ENCODE measurements at places on chromosomes 2 and 18. TPM values are rescaled to one million over a fixed set of nuclear protein-coding genes. Genes with fewer than 3 reads are reported as not detected.

GRCh38 chr18:74840492-74841167 is 243.0 kb downstream of the ZNF407 start:
- DNase-seq: no peak

GRCh38 chr2:180010701-180011100 is 3.6 kb upstream of the CWC22 start:
- no peak for DNase-seq

GRCh38 chr2:210663631-210664089 is 107.3 kb downstream of the CPS1 start:
- DNase-seq: no peak

DNA sequence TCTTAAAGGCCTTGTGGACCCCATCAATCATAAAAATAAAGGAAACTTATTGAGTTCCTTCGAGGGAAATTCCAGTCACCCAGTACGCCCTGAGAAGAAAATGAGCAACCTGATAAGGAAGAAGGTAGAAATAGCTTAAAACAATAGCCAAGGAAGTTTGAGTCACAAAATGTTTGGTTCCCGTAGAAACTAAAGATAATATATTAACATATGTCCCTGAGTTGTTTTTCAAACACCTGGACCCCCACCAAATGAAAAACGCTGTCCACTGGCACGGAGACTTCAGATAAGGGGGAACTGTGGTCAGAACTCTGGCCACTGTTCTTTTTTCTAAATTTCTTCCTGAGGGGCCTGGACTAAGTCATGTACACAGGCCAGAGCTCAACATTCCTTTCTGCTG is 669.1 kb downstream of the ADCYAP1 start:
- no peak for DNase-seq

DNA sequence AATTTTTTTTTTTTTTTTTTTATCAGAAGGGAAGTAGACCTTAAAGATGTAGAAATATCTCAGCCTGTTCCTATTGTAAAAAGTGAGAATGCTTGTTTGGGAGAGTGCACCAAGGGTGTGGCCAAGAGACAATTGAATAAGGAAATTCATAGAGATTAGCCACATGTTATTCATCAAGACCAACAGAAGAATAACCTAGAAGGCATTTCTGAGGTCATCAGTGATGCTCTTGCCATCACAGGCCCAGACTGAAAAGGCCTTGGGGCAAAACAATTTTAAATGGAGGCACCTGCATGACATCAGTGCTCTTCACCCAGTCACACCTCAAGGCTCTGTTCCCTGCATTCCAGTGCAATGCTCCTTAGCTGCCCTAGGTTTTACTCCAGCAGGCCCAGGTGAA is 2043.3 kb upstream of the PIK3C3 start:
- no peak for DNase-seq

DNA sequence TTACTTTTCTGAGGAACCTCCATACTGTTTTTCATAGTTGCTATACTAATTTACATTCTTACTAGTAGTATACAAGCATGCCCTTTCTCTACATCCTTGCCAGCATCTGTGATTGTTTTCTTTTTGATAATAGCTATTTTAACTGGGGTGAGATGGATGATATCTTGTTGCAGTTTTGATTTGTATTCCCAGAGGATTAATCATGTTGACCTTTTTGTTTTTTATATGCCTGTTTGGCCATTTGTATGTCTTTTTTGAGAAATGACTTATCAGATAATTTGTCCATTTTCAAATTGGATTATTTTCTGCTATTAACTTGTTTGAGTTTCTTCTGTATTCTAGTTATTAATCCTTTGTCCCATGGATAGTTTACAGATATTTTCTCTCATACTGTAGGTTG is 141.5 kb downstream of the UBR3 start:
- no peak for DNase-seq

- DNase-seq: no peak
Measured at GRCh38 chr2:147923846-147924245, 79.0 kb downstream of the ACVR2A start.

The GTF3C2 gene
- 48.4 TPM for total RNA-seq

- no peak for DNase-seq
Measured at GRCh38 chr18:76259711-76260110, 235.3 kb downstream of the ZNF516 start.

The UGT1A3 gene
- total RNA-seq: 1.9 TPM

The B3GNT7 gene
- total RNA-seq: 258 TPM

The TGFA gene
- total RNA-seq: 21.4 TPM

The SULT1C4 gene
- total RNA-seq: 0.59 TPM

DNA sequence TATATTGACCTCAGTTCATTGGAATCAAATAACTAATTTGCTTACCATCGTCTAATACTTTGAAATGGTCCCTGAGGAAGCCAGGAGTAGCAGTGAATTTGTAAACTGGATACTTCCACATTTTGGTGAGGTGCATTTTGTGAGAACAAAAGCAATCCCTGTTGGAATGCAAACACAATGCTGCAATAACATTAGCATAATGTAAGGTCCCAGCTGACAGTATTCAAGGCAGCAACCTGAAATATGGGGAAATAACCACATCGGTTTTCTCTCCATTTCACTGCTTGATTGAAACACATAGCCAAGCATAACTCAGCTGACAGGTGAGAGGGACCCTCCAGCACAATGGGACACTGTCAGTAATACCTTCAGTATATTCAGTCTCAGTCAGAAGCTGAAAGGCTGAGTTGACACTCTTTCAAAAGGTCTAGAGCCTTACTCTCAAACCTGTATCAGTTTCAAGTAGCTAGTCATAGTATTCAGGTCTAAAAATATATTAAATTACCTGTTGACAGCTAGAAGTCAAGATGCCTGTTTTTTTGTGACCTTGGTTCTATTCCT is 1311.9 kb upstream of the NRXN1 start:
- DNase-seq: no peak

- peak; percentile 14 for DNase-seq
Measured at GRCh38 chr2:240955306-240956170, 42.9 kb upstream of the SNED1 start.

GRCh38 chr2:12669036-12669435 is 47.7 kb upstream of the TRIB2 start:
- no peak for DNase-seq

DNA sequence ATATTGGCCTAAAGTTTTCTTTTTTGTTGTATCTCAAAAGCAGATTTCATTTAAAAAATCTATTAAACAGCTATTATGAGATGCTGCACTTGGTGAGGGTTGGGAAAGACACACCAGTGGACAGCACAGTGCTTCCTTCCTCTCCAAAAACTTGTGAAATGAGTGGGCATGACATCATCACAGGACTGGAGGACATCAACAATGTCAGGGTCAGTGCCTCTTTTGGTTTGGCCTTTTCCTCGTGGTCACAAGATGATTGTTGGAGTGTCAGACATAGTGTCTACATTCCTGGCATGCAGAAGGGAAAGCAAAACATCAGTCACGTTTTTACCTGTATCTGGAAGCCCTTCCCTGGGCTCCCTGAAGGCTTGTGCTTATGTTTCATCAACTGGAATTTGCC is 49.6 kb downstream of the IL1R2 start:
- DNase-seq: no peak

DNA sequence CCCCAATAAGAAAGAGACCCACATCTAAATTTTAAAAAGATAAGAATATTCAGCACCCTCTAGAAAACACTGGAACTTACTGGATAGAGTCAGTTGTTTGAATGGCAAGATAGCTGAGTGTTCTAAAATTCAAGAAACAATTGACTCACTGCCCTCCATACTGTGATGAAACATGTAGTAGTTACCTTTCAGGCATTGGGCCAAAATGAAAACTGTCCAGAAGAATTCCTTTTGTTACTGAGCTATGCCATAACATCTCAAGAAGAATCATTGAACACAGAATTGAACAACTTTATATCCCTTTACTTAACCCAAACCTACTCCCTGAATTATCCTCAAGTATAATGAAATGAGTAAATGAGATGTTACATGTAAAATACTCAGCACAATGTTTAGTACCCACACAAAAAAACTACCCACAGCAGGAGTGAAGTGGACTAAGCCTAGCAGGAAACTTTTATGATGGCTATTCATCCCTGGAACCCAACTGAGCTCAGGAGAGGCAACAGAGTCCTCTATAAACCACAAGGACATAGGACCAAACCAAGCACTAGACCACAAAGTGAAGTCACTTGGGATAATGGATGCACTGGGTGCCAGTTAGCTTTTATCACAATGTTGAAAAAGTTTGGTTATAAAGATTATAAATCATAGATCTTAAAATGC is 32.7 kb downstream of the RBM43 start:
- no peak for DNase-seq

DNA sequence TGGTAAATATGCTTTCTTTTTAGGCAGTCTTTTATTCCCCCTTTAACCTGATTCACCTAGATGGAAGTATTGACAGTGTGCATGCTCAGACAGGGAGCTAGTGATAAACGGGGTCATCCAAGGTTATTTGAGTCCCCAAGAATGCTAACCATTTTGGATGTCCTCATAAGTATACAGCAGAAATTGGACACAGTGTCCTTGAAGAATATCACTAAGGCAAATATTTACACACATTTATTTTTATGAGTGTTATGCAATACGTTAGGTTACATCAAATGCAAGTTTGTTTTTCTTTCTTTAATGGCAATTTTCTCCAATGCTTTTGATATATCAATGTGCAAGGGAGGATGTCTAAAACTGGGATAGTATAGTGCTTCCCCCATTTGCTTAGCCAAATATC is 23.6 kb downstream of the CNTNAP5 start:
- DNase-seq: no peak

The GPR75 gene
- total RNA-seq: 1.1 TPM

The ABCG5 gene
- not detected for total RNA-seq

DNA sequence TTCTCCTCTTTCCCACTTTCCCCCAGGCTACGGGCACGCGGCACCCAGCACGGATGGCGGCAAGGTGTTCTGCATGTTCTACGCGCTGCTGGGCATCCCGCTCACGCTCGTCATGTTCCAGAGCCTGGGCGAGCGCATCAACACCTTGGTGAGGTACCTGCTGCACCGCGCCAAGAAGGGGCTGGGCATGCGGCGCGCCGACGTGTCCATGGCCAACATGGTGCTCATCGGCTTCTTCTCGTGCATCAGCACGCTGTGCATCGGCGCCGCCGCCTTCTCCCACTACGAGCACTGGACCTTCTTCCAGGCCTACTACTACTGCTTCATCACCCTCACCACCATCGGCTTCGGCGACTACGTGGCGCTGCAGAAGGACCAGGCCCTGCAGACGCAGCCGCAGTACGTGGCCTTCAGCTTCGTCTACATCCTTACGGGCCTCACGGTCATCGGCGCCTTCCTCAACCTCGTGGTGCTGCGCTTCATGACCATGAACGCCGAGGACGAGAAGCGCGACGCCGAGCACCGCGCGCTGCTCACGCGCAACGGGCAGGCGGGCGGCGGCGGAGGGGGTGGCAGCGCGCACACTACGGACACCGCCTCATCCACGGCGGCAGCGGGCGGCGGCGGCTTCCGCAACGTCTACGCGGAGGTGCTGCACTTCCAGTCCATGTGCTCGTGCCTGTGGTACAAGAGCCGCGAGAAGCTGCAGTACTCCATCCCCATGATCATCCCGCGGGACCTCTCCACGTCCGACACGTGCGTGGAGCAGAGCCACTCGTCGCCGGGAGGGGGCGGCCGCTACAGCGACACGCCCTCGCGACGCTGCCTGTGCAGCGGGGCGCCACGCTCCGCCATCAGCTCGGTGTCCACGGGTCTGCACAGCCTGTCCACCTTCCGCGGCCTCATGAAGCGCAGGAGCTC is 35.4 kb downstream of the KCNK3 start:
- no peak for DNase-seq

The C2orf69 gene
- 17.8 TPM for total RNA-seq

The CHRNG gene
- not detected for total RNA-seq

GRCh38 chr18:2451556-2451955 is 119.7 kb downstream of the METTL4 start:
- DNase-seq: no peak

The CD8A gene
- 1.6 TPM for total RNA-seq

GRCh38 chr2:111534910-111535352 is 349.1 kb downstream of the ANAPC1 start:
- DNase-seq: peak; percentile 36

DNA sequence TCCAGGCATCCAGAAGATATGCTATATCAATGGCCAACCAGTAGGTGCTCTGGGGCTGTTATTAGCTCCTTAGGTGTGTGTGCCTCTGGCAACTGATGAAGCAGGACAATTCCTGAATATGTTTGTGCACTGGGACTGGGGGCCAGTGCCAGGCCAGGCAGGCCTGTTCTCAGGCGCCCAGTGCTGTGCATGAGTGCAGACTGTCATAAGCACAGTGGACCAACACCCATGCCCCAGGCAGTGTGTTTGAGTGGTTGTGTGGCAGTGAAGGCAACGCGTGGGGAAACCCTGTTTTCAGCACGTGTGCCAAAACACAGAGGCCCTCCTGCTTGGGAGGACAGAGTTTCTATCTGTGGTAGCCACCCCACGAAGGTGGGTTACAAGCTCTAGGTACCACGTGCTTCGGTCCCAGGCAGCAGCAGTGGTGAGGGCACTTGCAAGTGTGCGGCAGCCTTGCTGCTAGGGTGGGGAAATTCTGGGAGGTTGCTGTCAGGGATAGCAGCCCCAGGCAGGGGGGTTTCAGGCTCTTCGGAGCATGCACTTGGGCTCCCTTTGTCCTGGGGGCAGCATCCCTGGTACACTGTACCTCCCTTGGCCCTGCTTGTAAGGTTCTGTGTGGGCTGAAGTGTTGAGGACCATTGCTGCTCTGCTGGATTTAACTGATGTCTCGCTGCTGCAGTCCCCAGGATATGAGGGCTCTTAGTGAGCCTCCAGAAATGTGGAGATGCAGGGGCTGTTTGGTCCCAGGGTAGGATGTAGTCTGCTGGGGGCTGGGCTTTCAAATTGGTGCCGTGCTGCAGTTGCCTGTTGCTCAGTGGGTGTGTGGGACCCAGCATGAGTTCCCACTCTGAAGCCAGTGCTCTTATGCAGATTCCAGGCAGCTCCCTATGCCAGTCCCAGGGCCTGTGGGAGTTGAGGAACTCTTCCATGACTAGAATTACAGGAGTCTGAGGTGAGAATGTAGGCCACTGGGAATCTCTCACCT is 280.9 kb downstream of the RPRM start:
- DNase-seq: no peak

The NXPH2 gene
- total RNA-seq: not detected

The PARD3B gene
- 24.2 TPM for total RNA-seq

GRCh38 chr2:71379086-71379485 is 47.5 kb downstream of the ZNF638 start:
- DNase-seq: no peak

DNA sequence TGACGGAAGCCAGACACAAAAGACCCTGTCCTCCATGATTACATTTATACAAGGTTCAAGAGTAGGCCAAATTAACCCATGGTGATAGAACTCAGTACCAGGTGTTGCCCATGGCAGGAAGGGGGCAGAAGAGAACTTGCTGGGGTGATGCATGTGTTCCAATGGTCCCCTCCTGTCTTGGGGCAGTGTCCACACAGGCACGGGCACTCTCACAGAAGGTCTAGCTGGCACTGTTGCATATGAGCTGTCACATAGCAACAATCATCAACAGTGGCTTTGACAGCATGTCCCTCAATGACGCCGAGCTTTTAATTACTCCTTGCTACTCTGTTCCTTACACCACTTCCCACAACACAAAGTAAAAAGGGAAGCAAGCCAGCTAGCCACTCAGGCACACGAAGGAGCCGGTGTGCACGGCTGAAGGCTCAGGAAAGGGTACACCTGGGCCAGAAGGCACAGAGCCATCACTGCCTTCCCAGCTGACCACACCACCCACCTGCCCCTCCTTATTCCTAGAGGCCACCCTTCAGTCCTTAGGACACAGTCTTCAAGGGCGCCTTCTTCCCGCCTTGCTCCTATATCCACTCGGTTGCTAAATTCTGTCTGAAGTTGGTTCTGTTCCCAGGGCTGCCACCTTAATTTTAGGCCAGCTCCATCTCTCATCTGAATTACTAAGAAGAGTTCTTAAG is 28.9 kb downstream of the RPL31 start:
- DNase-seq: no peak
